ENCODE measurements at places on chromosomes 16 and 17.

DNA sequence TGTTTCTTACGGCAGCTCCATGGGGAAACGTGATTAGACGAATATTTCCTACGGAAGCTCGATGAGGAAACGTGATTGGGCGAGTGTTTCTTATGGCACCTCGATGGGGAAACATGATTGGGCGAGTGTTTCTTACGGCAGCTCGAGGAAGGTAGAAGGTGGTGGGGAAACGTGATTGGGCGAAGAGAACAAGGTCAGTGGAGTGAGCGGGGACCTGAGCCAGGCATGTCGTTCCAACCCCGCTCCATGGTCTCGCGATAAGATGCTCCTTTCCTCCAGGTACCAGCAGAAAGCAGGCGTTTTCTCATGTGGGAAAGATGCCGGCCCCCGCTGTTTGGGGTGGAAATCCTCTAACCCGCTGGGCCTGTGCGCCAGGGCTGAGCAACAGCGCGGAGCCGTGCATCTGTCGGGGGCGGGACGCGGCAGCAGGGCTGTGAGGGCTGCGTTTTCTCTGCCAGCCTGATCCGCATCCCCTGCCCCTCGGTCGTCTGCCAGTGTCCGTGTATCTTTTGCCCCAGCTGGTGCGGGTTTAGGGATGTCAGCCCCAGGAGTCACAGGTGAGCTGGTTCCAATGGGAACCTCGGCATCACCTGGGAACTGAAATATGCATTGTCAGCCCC lies 25.6 kb upstream of the DOC2B start:
- DNase-seq = no peak

GRCh38 chr17:34382621-34383124 lies 19.6 kb upstream of the CCL1 start:
- no peak for DNase-seq

DNA sequence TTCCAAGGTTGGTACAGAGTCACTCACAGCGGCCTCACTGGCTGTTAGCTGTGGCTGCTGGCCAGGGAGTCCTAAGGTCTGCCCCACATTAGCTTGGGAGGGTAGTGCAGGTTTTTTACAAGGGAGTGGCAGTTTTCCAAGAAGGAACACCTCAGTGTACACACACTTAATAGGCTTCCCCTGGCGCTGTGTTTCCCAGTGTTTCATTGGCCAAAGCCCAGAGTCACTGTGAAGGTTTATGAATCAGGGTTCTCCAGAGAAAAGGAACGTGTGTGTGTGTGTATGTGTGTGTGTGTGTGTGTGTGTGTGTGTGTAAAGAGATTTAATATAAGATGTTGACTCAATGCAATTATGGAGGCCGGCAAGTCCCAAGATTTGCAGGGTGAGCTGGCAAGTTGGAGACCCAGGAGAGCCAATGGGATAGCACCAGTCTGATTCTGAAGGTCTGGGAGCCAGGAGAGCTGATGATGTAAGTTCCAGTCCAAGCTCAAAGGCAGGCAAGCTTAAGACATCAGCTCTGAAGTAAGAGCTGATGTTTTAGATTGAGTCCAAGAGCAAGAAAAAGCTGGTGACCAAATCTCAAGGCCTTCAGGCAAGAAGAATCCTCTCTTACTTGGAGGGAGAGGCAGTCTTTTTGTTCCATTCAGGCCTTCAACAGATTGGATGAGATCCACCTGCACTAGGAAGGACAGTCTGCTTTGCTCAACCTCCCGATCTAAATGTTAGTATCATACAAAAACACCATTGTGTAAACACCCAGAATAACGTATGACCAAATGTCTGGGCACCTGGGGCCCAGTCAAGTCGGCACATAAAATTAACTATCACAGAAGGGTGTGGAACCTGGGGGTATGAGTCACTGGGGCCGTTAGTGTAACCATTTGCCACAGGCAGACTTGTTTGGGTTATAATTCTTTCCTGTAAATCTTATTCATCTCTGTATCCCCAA lies 206.8 kb downstream of the PRKCA start:
- peak; percentile 73 for DNase-seq

DNA sequence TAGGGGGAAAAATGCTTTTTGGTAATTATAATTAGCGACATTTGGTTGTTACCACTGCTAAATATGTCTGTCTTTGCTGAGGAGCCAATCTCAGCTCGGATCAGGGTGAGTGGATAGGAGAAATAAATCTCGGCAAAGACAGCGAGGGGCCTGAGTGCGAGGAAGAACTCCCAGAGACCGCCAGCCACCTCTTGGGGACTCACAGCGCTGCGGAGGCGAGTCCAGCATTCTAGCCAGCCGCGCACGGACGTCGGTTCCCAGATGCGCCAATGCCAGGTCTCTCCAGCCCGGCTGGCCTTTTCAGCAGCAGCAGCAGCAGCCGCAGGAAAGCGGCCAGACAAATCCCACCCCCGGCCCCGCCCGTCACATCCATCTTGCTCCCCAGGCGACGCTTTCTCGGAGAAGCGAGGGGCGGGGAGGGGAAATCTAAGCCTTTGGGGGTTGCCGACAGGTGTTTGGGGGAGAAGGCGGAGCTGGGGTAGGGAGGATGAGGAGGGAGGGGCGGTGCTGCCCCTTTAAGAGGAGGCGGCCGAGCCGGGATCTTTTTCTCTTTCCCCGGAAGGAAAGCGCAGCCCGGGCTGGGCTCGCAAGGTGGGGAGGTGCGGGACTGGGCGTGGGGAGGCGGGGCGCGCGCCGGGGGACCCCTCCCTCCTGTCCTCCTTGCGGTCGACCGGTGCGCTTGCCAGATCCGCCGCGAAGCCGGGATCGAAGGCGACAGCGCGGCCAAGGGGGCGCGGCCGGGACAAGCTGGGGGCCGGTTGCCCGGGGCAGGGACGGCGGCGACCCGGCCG lies at the start of gene ITGA3:
TSS of gene ITGA3 (plus strand) at position 685 of the 791 bp plus-strand sequence. CDS start 330 bp downstream, outside the sequence.
- DNase-seq = peak; percentile 94

GRCh38 chr16:89444151-89444723 lies 46.1 kb downstream of the ANKRD11 start:
- no peak for DNase-seq

GRCh38 chr17:59521465-59522126 lies 43.8 kb upstream of the DHX40 start:
- DNase-seq = peak; percentile 75
